Stimulated activated CD8-positive, alpha-beta memory T cell treated with anti-CD3 and anti-CD28 coated beads, Interleukin-4, amount 100 ng/mL, for 48 hours (primary cell): ENCODE measurements at places on chromosomes 13 and 19.

GRCh38 chr13:100611678-100612492 is 23.3 kb upstream of the GGACT start:
- DNase-seq, result no peak

- peak; percentile 89 for DNase-seq
Observed at GRCh38 chr19:6632002-6632621, 37.8 kb downstream of the TNFSF14 start.

- peak; percentile 65 for DNase-seq
Observed at GRCh38 chr19:55369653-55370304, 484 bp downstream of the IL11 start.

DNA sequence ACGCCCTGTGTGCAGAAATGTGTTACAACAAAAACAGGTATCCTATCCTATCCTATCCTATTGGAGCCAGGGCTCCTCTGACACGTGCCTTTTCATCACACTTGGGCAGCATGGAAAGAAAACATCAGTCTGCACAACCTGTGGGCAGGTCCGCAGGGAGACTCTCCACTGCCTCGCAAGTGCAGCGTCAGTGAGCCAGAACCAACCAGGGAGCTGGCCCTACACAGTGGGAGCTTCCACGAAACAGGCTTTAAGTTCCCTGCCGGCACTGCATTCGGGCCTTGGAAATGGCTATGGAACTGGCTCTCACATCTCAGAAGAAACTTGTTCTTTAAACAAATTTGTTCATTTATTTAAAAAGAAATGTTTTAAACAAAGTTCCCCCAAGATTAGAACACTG is 49.5 kb downstream of the SLC7A1 start:
- no peak for DNase-seq

GRCh38 chr19:36210497-36210896 is 4.0 kb downstream of the ZNF565 start:
- DNase-seq, result no peak

- DNase-seq, result no peak
Observed at GRCh38 chr13:76597868-76598267, 288.3 kb downstream of the KCTD12 start.

DNA sequence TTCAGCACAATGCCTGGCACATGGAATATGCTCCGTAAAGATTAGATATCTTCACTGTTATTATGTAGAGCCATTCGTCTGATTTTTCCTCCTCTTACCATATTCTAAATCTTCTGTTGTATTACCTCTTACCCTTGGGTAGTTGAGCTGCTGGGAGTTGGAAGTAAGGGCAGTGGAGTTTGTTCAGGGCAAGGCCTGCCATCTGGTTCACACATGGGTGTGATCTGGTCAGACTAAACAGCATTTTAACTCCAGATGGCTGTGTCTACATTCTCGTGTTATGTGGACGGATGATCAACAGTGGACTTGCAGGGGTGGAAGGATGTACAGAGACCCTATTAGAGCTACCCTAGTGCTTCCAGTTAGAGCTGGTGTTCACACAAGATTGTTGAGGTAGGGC is 164.9 kb downstream of the ZIC5 start:
- DNase-seq, result no peak

DNA sequence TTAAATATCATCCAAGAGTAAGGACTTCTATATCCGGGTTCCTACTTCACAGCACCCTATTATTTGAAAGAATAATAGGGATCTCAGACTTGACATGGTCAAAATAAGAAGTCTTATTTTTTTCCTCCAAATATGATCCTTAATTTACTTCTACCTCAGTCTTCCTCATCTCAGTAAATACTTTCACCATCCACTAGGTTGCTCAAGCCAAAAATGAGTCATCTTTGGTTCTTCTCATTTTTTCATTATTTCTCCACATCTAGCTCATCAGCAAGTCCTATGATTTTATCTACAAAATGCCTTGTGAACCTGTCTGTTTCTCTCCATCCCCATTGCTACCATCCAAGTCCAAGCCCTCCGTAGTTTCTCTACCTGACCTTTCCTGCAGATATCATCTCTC is 121.9 kb upstream of the GJB6 start:
- no peak for DNase-seq

DNA sequence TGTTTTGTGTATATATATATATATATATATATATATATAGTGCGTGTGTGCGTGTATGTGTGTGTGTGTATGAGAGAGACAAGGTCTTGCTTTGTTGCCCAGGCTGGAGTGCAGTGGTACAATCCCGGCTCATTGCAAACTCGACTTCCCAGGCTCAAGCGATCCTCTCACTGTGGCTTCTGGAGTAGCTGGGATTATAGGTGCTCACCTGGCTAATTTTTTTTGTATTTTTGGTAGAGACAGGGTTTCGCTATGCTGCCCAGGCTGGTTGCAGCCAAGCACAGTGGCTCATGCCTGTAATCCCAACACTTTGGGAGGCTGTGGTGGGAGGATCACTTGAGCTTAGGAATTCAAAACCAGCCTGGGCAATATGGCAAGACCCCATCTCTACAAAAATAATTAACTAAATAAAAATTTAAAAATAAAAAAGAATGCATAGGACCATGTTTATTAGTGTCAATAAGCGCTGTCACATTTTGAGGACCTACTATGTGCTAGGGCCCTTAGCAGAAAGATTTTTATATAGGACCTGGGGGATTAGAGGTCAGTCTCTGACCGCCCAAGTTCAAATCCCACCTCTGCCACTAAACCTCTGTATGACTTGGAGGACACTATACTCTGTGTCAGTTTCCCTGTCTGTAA is 1.8 kb downstream of the PVR start:
- DNase-seq, result no peak

GRCh38 chr13:33284031-33284430 is 1.5 kb downstream of the STARD13 start:
- DNase-seq, result no peak

GRCh38 chr19:10537668-10538067 is 6.0 kb upstream of the ATG4D start:
- no peak for DNase-seq

- peak; percentile 75 for DNase-seq
Observed at GRCh38 chr19:42433503-42434260, 6.5 kb upstream of the LIPE start.

- DNase-seq, result no peak
Observed at GRCh38 chr13:33279414-33280278, 5.9 kb downstream of the STARD13 start.

DNA sequence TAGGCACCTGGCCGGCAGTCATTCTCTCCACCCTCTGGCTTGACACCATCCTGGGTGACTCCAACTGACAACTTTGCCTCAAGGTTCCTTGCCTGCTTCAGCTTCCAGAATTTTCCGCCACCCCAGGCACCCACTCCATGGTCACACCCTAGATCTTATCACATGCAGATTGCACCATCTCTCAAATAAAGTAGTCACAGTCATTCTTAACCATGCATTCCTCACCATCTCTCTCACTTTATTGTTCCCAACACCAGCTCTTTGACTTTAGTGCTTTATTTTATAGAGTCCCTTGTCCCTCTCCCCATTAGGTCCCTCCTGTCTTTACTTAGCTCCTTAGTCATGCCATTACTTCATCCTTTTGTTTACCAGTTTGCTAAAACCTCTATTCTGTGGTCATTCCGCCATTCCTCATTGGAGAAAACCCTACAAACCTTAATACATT is 351.7 kb downstream of the SPRY2 start:
- no peak for DNase-seq

DNA sequence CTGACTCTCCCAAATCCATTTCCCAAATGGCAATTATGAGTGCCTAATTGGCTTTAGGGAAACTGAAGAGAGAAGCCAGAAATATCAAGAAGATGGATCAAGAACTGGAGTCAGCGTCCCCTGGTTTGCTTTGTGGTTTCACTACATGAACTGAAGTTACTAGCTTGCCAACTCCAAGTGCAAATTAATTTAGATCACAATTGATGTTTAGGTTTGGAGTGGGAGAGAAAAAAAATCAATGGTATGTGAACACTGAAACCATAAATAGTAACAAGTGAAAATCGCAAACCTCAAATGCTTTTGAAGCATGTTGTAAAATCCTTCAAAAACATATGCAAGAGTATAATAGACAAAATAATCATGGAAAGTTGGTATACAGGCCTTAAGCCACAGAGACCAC is 1528.6 kb upstream of the SLC10A2 start:
- DNase-seq, result no peak

GRCh38 chr13:38099751-38100150 is 230.2 kb upstream of the TRPC4 start:
- DNase-seq, result no peak

DNA sequence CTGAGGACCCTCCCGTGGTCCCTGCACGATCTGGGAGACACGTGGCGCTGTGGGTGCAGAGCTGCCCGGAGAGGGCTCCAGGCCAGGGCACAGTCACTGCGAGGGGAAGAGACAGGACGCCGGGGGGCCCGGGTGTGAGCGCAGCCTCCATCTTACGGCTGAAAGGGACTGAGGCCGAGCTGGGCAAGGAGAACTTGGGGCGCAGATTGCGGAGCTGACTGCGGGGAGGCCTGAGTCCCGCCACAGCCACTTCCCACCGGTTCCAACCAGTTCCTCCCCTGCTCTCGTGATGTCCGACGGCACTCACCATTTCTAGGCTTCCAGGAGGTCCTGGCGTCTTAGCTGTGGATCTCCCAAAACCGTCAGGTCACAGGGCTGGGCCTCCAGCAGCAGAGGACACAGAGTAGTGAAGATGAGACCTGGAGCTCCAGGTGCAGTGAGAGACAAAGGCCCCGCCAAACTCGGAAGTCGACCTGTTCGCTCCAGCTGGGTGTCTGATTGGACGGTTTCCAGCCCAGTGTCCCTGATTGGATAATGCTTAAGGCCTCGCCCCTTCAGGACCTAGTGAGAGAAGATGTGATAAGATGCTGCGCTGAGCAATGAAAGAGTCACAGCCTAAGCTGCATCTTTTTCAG is 4.8 kb upstream of the ZNF253 start:
- DNase-seq, result peak; percentile 57

DNA sequence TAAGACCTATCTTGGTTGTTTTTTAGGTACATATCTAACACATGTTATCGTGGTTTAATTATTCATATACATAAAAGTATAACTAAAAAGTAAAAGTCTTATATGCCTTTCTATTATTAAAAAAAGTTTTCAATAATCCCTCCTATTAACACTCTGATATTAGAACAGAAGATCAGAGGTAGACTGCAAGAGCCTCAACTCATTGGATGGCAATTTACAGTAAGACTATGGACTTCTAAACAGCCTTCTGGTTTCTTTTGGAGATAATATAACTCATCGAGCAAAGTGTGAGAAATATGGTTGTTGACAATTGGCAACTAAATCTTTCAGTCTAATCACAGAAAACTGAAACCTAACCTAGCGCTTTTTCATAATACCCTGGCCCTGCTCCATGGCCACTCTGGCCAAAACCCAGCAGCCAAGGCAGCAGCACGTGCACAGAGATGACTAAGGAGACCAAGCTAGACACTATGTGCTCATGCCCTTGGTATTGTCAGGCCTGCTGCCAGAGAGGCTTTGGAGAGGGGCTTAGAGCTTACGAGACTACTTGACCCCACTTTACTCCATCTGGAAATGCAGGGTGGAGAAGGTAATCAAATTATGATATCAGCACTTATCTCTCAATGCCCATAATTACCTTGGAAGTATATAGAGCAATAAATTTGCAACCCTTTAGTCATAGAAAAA is 40.6 kb upstream of the EEF1AKMT1 start:
- no peak for DNase-seq

DNA sequence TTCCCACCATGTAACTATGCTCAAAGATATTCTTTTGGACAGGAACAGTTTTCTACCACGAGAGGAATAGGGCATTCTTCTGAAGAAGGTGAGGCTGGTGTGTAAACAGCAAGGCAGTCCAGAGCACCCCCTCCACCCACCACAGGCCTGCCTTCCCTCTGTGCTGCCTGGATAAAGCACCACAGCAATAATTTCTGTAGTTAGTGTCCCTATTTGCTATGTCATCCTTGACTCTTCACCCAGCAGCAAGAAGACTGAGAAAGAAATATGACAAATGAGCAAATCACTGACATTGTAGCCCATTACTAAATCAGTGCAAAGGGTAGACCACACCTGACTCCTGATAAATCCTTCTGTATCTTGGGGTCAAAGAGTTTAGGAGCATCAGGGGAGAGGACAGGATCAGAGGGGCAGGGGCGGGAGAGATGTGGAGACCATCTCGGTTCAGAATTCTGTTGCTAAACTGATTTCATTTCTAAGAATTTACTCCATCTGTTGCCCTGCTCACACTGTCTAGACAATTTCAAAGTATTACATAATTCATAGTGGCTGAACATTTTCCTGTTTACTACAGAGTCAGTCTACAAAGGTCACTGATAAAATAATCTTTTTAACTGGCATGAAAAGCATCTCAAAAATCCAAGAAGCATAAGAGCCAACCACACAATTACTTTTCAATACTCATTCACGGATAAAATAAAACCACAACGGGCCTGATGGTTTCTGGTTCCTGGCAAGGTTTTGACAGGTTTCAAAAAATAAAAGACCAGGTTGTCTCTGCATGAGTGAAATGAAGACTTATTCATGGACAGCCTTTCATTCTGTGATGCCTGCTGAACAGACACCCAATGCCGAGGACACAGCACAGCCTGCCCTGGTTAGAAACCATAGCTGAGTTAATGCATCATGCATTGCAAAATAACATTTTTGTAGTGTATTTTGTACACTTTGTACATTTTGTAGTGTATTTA is 88.4 kb upstream of the IRS2 start:
- no peak for DNase-seq

- DNase-seq, result no peak
Observed at GRCh38 chr13:34352958-34353357, 535.0 kb downstream of the RFC3 start.

- DNase-seq, result no peak
Observed at GRCh38 chr13:41610404-41610803, 153.1 kb downstream of the RGCC start.

- no peak for DNase-seq
Observed at GRCh38 chr13:44808185-44808584, 181.1 kb downstream of the NUFIP1 start.

GRCh38 chr19:44891016-44891882 is at the start of gene TOMM40:
TSS of gene TOMM40 (plus strand) at chr19:44891254. CDS start at chr19:44891416, 162 bp downstream.
- peak; percentile 50 for DNase-seq

DNA sequence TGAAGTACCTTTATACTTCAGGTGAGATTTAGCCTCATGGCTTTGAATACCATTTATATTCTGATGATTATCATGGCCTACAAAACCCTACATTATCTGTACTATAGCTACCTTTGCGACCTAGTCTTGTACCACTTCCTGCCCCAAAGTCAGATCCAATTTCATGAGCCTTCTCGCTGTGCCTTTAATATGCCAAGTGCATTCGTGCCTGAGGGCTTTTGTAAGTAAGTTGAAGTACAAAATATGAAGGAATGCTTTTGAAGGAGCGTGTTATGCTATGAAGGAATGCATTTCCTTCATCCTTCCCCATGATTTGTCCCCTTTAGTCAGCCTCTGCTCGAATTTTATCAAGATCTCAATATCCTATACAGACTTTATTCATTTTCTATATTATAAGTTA is 9.2 kb upstream of the RASL11A start:
- DNase-seq, result no peak

DNA sequence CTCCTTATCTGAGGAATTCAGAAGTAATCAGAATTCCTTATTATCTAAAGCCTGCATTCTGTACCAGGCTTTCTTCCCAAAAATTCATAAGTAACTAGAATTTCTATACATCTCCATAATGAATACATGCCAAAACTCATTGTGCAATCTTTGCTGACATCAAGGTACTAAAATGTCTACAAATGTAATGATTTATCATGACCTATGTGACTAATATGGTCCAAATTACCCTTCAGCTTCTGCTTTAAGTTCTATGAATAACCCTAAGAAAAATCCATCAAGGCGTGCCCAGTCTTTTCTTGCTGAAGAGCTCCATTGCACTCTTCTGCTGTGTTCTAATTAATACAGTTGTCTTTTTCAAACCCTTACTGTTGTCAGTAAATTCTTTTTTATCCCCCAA is 58.5 kb upstream of the SLITRK1 start:
- no peak for DNase-seq

GRCh38 chr19:711254-711653 is 2.5 kb downstream of the PALM start:
- no peak for DNase-seq
